HFFc6 (cell line): ENCODE measurements at places on chromosomes 5 and 9. TPM values are rescaled to one million over a fixed set of nuclear protein-coding genes. Genes with fewer than 3 reads are reported as not detected.

DNA sequence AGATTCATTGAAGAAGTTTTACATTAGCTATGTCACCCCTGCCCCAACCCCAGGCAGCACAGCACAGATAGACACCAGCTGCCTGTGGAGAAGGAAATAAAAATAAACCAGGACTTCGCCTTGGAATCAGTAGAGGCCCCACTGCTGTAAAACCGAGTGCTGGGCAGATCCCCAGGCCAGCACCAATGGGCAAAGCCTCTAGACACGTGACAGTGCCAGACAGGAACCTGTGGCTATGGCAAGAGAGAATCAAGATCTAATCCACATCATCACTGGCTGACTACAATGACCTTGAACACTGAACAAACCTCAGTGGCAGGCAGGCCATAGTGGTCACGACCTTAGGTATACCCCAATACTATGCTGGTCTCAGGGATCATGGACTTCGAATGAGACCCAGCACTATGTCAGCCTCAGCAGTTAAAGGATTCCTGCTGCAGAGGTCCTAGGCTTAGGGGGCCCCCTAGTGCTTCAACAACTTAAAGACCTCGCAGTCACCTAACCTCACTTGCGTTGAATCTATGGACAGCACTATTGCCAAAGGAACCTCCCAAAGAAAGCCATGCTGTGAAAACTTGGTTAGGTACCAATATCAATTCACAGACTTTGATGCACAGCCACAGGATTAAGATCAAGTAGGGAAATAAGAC is 2118.6 kb upstream of the C9orf72 start:
- DNase-seq: peak; percentile 3

- no peak for DNase-seq
Measured at GRCh38 chr9:8558176-8558575, 758.6 kb upstream of the DMAC1 start.

DNA sequence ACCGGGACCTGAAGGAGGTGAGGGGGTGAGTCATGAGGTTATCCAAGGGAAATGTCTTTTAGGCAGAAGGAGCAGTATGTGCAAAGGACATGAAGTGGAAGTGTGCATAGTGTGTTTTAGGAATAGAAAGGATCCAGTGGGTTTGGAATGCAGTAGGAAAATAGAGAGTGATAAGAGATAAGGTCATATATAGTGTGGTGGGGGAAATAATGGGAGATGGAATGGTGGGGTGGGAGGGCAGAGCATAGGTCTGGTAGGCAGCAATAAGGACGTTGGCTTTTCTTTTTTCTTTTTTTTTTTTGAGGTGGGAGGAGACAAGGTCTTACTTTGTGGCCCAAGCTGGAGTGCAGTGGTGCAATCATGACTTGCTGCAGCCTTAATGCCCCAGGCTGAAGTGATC is 17.8 kb downstream of the SNX24 start:
- no peak for DNase-seq

GRCh38 chr9:90846770-90847419 is 45.3 kb downstream of the SYK start:
- no peak for DNase-seq

- no peak for DNase-seq
Measured at GRCh38 chr9:2755285-2755684, 38.0 kb downstream of the KCNV2 start.

- no peak for DNase-seq
Measured at GRCh38 chr9:132995879-132996278, 17.4 kb downstream of the GFI1B start.

DNA sequence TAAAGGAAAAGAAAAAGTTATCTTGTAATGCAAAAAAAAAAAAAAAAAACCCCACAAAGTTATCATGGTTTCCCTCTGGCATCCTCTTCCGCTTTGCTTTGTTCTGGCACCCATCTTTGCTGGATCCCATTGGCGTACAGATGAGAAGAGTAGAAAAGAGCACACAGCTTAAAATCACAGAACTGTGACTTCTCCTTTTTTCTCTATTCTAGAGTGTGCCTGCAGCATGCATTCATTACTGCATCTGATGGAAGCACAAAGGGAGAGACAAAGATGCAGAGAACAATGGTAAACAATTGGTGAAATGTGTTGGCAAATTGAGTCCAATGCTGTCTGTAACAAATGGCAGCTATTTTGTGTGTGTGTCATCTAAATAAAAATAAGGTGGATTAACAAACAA is 440.8 kb upstream of the PIK3R1 start:
- DNase-seq: no peak

DNA sequence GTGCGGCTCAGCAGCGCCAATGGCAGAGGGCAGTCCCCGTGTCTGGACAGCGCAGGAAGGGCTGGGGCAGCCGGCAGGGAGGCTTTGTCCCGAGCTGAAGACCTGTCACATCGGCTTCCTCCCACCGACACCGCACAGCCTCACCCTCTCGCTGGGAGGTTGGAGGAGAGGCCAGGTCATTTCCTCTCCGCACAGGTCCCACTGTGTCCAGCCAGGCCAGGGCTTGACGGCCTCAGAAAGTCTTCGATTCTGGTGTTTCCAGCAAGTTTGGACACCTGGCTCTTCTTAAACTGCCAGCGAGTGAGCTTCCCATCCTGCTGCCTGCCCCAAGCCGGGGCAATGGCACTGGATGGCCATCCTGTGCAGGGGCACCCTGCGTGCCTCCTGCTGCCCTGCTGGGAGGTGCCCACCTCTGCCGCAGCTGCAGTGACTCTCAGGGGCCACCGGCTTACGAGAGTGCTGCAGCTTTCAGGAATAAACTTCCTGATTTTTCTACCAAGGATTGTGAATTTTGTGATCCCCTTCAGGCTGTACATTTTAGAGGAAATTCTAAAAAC is 33.9 kb downstream of the AHRR start:
- DNase-seq: no peak

DNA sequence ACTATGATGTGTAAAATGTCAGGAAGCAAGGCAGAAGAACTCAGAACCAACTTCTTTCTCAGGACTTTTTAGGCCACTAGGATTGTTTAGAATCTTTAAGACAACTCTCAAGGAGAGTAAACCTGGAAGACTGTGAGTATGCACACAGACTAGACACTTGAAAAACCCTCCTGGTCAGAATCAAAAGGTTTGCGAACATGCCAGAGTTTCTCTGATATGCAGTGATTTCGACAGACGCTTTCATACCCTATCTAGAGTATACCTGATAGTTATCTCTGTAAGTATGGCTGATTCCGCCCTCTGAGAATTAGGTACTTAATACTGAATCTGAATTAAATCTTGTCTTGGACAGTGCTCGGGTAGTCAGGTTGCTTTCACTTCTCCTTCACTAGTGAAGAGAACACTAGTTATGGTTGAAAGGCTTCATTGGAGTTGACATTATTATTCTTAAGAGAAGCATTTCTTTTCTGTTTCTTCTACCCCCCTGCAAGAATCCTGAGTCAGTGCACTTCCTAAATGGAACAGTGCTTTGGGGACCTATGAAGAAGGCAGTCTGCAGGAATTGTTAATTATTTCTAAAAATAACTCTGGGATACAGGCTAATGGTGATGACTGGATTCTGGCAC is 158.1 kb downstream of the HACD4 start:
- DNase-seq: peak; percentile 23

GRCh38 chr5:94551858-94552257 is 66.5 kb downstream of the KIAA0825 start:
- DNase-seq: no peak

GRCh38 chr5:96439477-96440184 is 6.6 kb upstream of the PCSK1 start:
- no peak for DNase-seq

DNA sequence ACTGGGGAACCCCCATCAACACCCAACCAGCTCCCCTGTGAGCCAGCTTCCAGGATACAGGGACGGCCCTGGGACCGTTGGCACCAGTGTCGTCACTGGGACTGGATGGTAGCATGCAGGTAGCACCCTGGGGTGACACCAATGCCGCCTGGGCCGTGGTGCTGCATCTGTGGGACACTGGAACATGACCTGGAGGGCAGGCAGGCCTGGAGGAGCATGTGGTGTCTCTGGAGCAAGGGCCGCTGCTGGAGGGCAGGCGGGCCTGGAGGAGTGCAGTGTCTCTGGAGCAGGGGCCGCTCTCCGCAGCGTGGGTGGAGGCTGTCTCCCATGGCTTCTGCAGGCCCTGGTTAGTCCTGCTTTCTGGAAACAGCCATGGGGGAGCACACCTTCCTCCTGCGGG is 13.1 kb downstream of the LPCAT1 start:
- DNase-seq: no peak

DNA sequence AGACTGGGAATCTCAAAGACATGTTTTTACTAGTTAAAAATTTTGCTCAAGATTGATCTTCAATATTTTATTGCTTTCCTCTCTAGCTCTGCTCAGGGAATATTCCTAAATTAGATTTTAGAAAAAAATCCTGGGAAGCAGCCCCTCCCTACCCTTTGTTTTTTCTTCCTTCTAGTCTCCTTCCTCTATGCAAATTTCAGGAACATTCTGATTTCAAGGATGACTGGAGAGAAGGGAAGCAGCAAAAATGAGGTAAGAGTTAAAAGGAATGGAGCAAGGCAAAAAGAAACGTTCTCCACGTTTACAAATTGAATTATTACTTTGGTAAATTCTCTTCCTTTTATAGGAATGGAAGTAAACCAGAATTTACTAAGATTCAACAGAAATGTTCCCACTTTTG is 493.4 kb upstream of the TUSC1 start:
- no peak for DNase-seq

GRCh38 chr5:92890841-92891244 is 690.2 kb downstream of the NR2F1-AS1 start:
- DNase-seq: no peak

DNA sequence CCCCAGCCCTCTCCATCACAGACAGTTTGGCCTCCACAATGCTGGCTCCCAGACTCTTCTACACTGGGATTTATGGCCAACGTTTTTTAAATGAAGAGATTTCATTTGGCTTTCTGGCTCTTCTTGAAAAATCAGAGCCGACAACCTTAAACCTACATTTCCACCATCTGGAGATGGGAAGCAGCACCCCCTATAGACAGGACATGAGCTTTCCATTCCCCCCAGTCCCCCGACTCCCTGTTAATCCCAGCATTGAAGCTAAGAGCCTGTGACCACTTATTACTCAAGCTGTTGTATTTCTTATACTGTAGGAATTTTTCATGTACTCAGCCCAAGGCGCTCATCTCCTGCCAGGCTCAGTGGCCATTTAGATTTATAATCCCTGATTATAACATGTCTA is 34.0 kb upstream of the AFAP1L1 start:
- no peak for DNase-seq

- DNase-seq: no peak
Measured at GRCh38 chr9:34783951-34784487, 74.1 kb upstream of the CCL21 start.

GRCh38 chr5:34998058-34998789 is 49.5 kb downstream of the AGXT2 start:
- DNase-seq: peak; percentile 64

DNA sequence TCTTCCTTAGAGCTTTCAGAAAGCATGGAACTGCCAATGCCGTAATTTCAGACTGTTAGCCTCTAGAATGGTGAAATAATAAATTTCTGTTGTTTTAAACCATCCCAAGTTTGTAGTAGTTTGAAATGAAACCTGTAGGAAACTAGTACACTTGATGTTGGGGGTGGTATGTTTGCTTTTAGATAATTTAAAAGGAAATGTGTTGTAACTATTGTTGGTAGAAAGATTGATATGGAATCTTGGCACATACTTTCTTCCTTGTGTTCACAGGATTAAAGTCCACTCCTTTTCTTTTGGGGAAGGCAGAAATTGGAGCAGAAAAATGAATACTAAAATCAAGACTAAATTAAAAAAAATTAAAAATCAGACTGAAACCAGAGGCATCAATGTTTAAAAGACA is 66.0 kb upstream of the ARRDC3 start:
- DNase-seq: no peak

GRCh38 chr5:146179696-146180095 is 2.8 kb downstream of the LARS1 start:
- DNase-seq: no peak

DNA sequence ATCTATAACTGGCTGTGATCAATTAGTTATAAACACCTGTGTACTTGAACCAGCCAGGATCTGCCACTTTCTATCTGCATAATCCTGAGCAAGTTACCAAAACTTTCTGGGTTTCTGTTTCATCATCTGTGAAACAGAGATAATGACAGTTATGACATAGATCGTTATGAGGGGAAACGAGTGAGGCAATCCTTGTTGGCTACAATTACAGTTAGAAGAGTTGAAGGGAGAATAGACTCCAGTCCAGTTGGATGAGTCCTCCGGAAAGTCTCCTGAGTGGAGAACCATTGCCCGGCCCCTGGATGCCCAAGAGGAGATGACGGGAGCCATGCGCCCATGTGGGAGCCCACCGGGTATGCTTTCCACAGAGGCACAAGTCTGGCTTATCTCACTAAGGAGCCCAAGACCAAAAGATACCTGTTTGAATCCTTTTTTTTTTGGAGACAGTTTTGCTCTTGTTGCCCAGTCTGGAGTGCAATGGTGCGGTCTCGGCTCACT is 4.5 kb downstream of the PDE6A start:
- no peak for DNase-seq

- DNase-seq: peak; percentile 90
Measured at GRCh38 chr5:73115399-73116051, 4.8 kb upstream of the TMEM171 start.

GRCh38 chr5:148687427-148687826 is 33.1 kb upstream of the HTR4 start:
- peak; percentile 24 for DNase-seq

DNA sequence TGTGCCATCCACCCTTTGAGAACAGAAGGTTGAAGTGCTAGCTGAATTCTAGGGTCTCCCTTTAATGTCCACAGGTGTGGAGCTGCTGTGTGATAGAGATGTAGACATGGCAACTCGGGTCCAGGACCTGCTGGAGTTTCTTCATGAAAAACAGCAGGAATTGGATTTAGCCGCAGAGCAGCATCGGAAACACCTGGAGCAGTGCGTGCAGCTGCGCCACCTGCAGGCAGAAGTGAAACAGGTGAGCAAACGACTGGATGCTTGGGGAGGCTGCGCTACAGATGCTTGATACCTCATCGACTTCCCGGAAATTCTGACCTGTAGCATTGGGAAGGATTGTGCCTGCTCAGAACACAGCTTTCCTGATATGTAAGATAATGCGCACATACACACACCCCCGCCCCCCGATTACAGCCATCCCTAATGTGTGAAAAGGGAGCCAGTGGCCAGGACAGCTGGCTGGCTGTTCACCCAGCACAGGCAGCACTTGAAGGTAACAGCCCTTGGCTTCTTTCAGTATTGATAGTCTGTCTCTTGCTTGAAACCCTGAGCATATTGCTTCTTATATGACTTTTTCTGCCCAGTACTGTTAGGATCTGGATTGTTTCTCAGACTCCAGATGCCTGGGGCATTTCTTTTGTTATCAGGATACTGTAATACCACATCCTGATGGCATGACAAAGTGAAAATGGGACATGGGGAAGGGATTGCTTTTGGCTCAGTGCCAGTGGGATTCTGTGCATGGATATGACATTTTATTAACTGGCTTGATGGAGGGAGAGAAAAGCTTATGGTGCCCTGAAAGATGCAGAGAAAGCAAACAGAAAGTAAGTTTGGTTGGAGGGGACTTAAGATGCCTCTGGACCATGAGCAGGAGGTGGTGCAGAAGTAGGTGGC is 216.8 kb upstream of the OTULINL start:
- no peak for DNase-seq

The OR13C9 gene
- total RNA-seq: not detected in 3 replicates

The PCDHGB3 gene
- 3.6 to 4.2 TPM (median 3.8 TPM) in 3 replicates for total RNA-seq

The TMOD1 gene
- total RNA-seq: 0.42 and 0.60 TPM in 2 replicates

The C5orf34 gene
- total RNA-seq: 1.8 to 3.7 TPM (median 3.4 TPM) in 3 replicates

The PLAC8L1 gene
- total RNA-seq: 0.46 TPM in 1 of 3 replicates, not detected in the others
